ENCODE measurements at places on chromosomes 5 and 9.

GRCh38 chr9:13267743-13268142 lies 11.7 kb downstream of the MPDZ start:
- no peak for DNase-seq

DNA sequence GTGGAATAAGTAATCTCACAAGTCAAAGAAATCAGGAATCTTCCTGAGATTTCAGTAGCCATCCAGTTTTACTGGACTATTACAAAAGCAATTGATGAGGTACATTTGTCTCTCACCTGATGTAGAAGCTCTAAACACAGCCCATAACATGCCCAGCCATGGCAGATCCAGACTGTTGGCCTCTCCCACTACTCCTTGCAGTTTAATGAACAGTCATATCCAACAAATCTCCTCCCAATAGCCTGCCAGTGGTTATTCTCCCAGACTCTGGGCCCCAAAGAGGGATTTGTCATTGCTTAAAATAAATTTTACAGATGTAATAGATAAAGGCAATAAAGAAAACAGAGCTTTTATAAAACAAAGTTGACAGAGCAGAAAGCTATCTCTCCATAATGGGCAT lies 80.8 kb downstream of the ZNF608 start:
- no peak for DNase-seq

DNA sequence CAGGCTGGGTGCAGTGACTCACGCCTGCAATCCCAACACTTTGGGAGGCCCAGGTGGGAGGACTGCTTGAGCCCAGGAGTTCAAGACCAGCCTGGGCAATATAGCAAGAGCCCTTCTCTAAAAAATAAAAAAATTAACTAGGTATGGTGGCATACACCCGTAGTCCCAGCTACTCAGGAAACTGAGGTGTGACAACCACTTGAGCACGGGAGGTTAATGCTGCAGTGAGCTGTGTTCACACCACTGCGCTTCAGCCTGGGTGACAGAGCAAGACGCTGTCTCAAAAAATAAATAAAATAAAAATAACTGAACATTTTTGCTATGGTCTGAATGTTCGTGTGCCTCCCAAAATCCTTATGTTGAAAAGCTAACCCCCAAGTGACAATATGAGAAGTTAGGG lies 24.5 kb downstream of the AGTPBP1 start:
- DNase-seq: no peak

- no peak for DNase-seq
Observed at GRCh38 chr5:56386046-56386445, 152.9 kb upstream of the ANKRD55 start.

DNA sequence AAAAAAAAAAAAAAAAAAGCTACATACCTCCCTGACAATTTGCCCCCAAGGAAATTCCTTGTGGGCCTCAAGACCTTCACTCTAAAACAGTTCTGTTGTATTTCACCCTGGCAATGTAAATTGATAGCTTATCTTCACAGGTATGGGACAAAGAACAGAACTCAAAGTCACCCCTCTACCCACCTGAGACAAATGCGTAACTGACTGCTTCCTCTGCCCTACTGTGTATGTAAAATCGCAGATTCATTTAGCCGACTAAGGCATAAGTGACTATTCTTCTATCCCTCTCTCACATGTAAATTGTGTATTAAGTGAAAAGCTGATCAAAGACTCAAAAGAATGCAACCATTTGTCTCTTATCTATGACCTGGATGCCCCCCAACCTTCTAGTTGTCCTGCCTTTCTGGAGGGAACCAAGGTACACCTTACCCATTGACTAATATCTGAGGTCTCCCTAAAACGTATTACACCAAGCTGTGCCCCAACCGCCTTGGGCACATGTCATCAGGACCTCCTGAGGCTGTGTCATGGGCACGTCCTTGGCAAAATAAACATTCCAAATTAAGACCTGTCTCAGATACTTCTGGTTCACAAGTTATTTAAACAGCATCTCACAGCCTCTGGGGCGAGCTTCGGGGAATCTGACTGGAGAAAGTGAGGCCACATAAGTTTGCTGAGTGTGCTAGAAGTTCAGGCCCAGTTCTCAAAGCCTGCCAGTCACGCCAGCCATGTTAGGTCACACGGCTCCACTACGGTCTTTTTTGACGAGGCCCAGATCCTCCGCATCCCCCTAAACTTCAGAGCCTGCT lies 954 bp downstream of the TBCA start:
- DNase-seq: peak; percentile 15

DNA sequence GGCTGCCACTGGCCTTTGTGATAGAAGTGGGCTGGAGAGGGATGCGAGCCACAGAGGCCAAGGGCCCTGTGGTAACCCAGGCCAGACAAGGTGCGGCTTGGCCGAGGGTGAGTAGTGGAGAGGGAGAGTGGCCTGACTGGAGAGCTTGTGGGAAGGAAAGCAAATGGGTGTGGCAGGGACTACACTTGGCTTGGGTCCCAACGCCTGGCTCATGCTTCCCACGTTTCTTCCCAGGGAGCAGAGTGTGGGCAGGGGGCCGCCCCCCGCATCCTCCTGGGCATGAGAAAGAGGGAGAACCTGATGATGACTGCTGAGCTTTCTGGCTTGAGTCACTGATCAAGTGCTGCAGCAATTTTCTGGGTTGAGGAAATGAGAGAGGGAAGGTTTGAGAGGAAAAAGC lies 95.7 kb downstream of the ANKH start:
- no peak for DNase-seq

DNA sequence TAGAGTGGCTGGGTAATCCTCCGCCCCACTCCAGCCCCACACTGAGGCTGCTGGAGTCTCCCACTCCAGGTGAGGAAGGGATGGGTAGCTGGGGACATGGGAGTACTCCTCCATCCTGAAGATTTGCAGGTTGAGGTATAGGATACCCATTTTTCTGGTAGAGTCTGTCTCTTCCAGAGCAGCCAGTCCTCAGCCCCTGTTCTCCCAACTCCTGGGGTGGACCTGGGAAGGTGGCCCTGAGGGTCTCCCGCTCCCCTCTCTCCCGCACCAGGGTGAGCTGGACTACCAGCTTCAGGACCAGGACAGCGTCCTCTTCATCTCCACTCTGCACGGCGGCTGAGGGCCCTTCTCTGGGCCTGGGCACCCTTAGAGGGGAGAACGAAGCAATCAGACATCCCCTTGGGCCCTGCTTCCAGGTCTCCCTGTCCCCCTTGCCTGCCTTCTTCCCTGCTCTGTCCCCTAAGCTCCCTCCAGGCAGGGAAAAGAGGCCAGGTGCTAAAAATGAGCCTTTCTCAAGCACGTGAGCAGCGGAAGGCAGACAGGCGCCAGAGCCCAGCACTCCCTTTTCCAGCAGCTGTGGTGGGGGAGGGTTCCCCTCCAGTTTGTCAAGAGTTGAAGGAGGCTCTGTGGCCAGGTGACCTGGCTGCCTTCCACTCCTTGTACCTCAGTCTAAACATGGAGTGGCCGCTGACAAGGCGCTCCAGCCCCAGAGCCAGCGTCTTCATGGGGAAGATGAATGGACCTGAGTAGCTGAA lies 18.4 kb downstream of the URM1 start:
- no peak for DNase-seq

DNA sequence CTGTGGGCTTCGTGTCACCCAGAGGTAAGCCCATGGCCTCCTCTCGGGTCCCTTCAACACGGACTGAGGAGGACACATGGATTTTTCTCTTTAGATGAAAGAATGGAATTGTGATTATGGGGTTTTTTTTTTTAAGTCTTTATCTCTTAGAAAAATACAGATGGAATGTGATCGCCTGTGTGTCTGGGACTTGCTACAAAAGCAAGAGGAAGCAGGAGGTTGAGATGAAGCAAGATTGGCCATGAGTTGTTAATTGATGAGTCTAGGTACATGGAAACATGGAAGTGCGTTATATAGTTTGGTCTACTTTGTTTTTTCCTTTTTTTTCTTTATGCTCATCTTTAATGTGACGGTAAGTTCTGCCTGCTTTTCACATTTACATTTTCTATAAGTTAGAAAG lies 14.6 kb downstream of the USP20 start:
- no peak for DNase-seq

Data from stimulated activated CD4-positive, alpha-beta T cell treated with anti-CD3 and anti-CD28 coated beads, Interleukin-4, amount 100 ng/mL, for 48 hours (primary cell).